ENCODE measurements at places on chromosomes 2 and 18.

DNA sequence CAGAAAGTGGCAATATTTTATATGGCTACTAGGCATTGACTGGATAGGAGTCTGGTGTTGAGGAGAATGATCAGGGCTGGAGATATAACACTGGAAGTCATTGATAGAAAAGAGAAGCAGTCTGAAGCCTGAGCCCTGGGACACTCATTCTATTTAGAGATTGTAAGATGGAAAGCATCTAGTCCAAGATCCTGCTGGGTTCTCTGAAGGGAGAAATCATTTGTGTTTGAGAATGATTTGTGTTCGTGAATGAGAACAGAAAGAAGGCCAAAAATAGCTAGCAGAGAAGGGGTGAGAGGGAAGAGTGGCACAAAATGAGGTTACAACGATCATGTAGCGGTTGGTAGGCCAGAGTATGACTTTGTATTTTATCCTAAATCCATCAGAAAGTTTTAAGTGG is 7.6 kb upstream of the ALS2 start:
- DNase-seq: no peak

DNA sequence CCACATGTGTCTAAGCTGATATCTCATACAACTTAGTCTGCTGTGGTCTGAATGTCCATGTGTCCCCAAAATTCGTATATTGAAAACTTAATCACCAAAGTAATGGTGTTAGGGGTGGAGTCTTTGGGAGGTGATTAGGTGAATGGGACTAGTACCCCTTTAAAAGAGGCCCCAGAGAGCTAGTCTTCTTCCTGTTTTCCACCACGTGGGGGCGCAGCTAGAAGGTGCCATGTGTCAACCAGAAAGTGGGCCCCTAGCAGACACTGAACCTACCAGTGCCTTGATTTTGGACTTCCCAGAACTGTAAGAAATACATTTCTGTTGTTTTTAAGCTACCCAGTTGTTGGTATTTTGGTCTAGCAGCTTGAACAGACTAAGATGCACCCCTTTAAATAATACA is 86.6 kb downstream of the ASB1 start:
- no peak for DNase-seq

DNA sequence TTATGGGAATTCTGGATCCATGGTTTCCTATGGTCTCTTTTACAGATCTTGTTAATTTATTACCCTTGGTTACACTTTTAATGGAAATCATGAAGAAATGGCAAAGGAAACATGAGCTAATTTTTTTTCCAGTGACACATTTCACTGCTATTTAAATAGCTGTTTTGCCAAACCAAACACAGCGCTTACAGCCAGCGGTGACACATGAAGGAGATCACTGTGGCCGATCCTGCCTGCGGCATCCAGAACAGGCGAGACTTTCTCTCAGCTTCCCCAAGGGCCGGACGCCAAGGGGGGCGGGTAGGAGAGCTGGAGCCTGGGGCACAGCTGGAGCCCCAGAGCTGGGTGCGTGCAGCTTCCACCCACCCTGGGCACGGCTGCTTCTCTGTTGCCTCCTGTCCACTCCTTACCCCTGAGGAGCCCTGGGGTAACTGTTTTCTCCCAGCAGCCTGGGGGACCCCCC is 81.4 kb upstream of the PKDCC start:
- peak; percentile 93 for DNase-seq

GRCh38 chr18:75530566-75531211 is 103.2 kb upstream of the SMIM21 start:
- no peak for DNase-seq

DNA sequence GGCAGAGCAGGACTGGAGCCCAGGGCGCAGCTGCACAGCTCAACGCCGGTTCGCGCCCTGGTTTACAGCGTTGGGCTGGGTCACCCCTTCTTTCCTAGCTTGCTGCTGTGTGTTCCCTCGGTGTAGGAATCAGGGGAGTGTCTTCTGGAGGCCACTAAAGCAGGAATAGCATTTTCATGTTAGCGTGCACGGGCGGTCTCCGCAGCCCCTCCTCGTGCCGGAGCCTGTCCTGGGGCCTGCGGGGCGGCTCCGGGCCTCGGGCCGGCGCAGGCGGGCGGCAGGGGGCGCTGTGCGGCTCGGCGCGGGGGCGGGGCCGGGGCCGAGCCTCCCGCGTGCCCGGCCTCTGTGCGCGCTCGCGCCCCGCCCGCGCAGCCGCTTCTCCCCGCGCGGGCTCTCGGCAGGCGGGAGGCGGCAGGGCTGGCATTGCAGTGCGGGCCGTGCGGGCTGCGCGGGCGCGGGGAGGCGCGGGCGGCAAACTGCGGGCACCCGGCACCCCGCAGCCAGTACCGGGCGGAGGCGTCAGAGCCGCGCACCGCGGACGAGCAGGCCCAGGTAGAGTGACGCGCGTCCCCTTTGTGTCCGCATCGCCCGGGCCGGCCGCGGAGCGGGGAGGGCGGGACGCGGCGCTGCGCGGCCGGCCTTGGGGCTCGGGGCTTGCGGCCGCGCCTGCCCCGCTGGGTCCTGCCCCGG is at the start of gene RNF144A:
RNF144A (plus strand) TSS at position 342 of the 690 bp plus-strand sequence. CDS start 79,515 bp downstream, outside the sequence.
- DNase-seq: peak; percentile 77

- no peak for DNase-seq
These were observed 120.2 kb downstream of the ACAA2 start for GRCh38 chr18:49692906-49693716.

DNA sequence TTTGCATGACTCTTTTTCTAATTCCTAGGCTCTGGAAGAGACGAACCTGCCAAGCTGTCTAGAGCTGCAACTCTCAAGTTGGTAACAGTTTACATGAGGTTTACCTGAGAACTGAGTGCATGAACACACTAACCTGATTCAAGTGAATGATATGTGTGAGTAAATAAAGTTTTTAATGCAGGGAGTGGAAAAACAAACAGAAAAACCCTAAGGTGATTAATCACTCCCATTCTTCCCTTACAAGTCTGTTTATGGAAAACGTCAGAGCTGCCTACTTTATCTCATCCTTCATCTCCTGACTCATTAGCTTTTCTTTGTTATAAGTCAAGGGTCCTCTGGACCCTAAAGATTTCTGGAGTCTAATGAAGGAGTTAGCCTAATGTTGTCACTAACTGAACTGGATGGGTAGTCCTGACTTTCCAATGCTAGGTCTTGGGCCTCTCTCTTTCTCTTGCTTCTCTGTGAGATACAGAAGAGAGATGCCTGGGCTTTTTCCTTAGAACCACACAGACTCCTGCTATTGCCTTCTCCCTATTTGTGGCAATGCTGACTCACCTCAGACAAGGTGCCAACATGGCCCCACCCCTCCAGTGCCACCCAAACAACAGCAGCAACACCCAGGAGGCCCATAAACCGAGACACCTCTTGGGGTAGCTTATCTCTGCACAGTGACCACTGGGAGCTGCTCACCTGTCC is 952.4 kb downstream of the EPHA4 start:
- DNase-seq: no peak

DNA sequence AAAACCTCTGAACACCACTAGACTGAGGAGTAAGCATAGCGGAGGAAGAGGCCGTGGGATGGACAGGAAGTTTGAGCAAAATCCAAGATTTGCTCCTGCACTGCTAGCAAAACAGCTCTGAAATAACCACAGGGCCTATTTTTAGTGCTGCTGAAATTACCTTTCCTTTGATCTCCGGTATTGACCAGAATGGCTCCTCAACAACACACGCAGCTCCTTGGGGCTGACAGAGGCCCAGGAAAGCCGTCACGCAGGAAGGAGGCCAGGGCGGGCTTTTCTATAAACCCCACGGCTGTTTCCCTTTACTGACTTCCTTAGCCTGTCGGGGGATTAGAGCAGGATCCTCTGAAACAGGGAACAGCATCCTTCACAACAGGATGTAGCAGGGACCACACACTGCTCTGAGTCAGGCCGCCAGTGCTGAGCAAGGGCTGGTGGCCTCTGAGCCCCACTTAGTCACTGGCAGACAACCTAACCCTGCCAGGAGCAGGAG is 80.8 kb upstream of the LCLAT1 start:
- DNase-seq: no peak
